ENCODE measurements at places on chromosomes 12 and 14. TPM values are rescaled to one million over a fixed set of nuclear protein-coding genes. Genes with fewer than 3 reads are reported as not detected.

The LUM gene
- total RNA-seq = 16.7 TPM

The IRAK3 gene
- total RNA-seq = 5.4 TPM

The RFX4 gene
- 6.4 TPM for total RNA-seq

The DYNLL1 gene
- total RNA-seq = 220 TPM

The FIGNL2 gene
- 0.25 TPM for total RNA-seq

The GPR132 gene
- 0.74 TPM for total RNA-seq

The EXOC5 gene
- 102 TPM for total RNA-seq

The SRRM4 gene
- total RNA-seq = 13.8 TPM

The GUCY2C gene
- under 0.01 TPM for total RNA-seq

The TAS2R14 gene
- 9.8 TPM for total RNA-seq

The TCTN2 gene
- total RNA-seq = 29.5 TPM

The DPY19L2 gene
- 38.1 TPM for total RNA-seq

The GPHN gene
- 82.4 TPM for total RNA-seq

The DIO2 gene
- total RNA-seq = 27.0 TPM

The OVCH1 gene
- 0.25 TPM for total RNA-seq

The ALKBH2 gene
- total RNA-seq = 14.3 TPM

The GALNT16 gene
- 8.1 TPM for total RNA-seq

The GOLT1B gene
- 37.4 TPM for total RNA-seq

The CFAP251 gene
- total RNA-seq = 3.0 TPM

The AHNAK2 gene
- total RNA-seq = 34.4 TPM

The FZD10 gene
- 0.49 TPM for total RNA-seq

The NT5DC3 gene
- 21.9 TPM for total RNA-seq

The CRADD gene
- total RNA-seq = 10.3 TPM

The ADAM21 gene
- total RNA-seq = not detected

The IL31 gene
- not detected for total RNA-seq

The RGS6 gene
- 7.6 TPM for total RNA-seq

The KLHL28 gene
- 33.4 TPM for total RNA-seq

The DDX23 gene
- total RNA-seq = 53.1 TPM

The BRI3BP gene
- 17.2 TPM for total RNA-seq

The CLEC1B gene
- not detected for total RNA-seq

The KCNC2 gene
- total RNA-seq = 16.5 TPM

The RBP5 gene
- total RNA-seq = 0.25 TPM

The KRT6C gene
- not detected for total RNA-seq

The RNF212B gene
- not detected for total RNA-seq

The CLEC2D gene
- 9.1 TPM for total RNA-seq

The INSM2 gene
- 0.25 TPM for total RNA-seq

The KCNJ8 gene
- 4.2 TPM for total RNA-seq

The WNT1 gene
- total RNA-seq = not detected

The EMP1 gene
- 5.2 TPM for total RNA-seq

The GTF2A1 gene
- total RNA-seq = 47.0 TPM

The PELI2 gene
- 24.1 TPM for total RNA-seq

The SLC22A17 gene
- total RNA-seq = 155 TPM

The CDH24 gene
- total RNA-seq = 12.0 TPM

The TCL1B gene
- not detected for total RNA-seq

The SLC39A5 gene
- 0.25 TPM for total RNA-seq

The IL22 gene
- total RNA-seq = not detected

The VRTN gene
- total RNA-seq = not detected

The SLC6A15 gene
- total RNA-seq = 56.8 TPM
